ENCODE measurements at places on chromosomes 4 and X.

DNA sequence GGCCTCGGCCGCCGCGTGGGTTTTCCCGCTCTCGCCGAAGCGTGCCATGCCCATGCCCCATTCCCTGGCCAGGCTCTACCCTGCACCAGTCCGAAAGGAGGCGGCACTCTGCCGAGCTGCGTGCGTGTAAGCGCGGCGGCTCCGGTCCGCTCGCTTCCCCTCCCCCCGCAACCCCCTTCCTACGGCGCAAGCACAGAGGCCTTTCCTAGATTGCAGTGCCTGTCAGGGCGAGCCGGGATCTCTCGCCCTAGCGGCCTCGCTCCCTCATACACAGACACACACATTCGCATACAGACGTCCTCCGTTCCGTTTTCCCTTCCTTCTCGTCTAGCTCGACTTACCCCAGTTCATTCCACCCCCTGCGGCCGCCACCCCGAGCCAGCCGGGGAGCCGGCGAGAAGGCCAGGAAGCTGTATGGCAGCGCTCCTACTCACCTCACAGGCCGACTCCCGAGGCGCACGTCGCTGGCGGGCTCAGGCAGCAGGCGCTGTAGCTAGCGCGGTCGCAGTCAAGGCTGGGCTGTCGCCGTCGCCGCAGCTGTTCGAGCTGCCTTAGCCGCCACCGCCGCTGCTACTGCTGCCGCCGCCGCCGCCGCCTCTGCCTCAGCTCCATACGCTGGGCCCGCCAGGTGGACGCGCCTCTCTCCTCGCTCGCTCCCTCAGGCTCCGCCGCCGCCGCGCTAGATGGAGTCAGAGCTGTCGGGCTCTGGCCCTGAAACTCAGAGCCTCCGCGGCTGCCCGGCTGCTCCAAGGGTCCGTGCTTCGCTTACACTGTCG lies 615 bp downstream of the NEXMIF start:
- DNase-seq: peak; percentile 9

DNA sequence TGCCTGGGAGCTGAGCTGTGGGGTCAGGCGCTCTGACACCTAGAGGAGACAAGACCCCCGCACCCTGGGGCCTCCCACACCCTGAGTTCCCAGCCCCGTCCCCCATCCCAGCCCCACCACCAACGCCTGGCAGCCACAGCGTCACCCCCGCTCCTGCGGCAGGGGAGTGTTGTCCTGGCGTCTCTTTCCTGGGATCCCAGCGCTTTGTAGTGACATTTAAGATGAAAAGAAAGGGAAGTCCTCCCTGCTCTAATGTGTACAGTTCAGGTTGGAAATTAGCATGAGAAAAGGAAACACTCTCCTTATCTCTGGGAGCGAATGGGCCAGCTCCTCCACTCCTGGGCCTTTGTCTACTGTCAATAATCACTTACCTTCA lies 112.1 kb downstream of the FAM53A start:
- DNase-seq: no peak

DNA sequence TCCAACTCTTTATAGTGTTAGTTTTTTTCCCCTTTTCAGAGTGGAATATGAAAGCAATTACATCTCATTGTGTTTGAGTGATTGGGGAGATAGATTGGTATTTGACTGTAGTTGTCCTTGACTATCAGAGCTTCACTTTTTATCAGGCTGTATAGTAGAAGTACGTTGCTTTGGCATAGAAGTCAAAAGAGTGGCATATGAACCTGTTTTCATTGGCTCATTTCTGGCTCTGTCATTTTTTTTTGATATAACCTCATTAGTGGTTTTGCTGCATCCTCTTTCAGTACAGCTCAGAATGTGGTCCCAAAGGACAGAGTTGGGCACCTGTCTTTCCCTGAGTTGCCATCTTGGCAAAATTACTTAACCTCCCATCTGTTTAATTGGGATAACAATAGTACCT lies 1.4 kb downstream of the TMA16 start:
- no peak for DNase-seq

DNA sequence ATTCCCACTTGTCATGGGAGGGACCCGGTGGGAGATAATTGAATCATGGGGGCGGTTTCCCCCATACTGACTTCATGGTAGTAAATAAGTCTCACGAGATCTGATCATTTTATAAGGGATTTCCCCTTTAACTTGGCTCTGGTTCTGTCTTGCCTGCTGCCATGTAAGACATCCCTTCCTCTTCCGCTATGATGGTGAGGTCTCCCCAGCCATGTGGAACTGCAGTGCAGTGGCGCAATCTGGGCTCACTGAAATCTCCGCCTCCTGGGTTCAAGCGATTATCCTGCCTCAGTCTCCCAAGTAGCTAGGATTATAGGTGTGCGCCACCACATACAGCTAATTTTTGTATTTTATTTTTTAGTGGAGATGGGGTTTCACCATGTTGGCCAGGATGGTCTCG lies 2.9 kb downstream of the HPGDS start:
- no peak for DNase-seq

DNA sequence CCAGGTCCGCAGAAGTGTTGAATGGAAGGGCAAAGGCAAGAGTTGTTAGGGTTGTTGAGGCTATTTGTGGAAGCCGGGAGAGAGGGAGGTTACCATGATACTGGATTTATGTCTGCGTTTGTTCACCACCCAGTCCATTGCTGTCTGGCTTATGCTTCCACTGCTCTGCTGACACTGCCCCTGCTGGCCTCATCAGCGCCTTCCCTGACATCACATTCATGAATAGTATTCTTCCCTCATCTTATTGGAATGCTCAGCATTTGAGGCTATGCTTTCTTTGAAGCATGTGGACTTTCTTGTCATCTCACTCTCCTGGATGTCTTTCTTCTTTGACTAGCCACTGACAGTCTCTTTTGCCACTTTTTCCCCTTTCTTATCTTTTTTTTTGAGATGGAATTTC lies 10.3 kb downstream of the GNL3L start:
- peak; percentile 28 for DNase-seq

GRCh38 chrX:114532111-114532805 lies 51.6 kb upstream of the HTR2C start:
- DNase-seq: no peak

- no peak for DNase-seq
These were observed 13.6 kb upstream of the MED14 start for GRCh38 chrX:40748977-40749376.

DNA sequence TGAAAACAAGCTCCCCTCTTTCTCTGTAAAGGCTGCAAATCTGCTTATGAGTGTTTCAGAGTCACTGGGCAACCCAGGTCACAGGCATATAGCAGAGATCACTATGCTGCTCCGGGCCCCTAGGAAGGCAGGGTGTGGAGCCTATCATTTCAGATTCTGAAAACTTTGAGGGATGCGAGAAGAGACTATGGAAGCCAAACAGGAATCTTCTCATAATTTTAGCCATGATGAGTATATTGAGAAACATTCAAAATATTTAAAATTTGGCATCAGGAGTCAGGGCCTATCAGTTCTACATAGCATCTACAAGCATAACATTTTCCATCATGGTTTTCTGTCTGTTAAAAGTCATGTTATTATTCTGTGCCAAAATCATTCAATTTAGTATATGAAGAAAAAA lies 61.7 kb upstream of the ATXN3L start:
- peak; percentile 48 for DNase-seq

DNA sequence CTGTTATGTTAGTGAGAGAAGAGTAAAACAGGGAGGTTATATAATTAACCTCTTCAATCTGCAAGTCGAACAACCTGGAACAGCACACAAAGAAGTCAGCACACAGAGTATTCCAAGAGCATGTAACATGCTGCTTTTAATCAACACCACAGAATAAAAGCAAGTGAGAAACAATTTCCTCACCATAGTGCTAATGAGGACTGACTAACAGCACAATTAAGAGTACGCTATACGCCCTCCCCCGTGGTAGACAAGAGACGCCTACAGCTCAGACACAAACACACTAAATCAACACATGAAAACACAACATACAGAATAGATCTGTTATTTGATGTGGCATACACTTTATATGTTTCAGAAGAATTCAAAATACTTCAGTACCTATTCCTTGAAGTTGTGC lies 103.0 kb downstream of the PPP3CA start:
- DNase-seq: no peak

- no peak for DNase-seq
These were observed 166.2 kb upstream of the FGF13 start for GRCh38 chrX:138877746-138878145.

DNA sequence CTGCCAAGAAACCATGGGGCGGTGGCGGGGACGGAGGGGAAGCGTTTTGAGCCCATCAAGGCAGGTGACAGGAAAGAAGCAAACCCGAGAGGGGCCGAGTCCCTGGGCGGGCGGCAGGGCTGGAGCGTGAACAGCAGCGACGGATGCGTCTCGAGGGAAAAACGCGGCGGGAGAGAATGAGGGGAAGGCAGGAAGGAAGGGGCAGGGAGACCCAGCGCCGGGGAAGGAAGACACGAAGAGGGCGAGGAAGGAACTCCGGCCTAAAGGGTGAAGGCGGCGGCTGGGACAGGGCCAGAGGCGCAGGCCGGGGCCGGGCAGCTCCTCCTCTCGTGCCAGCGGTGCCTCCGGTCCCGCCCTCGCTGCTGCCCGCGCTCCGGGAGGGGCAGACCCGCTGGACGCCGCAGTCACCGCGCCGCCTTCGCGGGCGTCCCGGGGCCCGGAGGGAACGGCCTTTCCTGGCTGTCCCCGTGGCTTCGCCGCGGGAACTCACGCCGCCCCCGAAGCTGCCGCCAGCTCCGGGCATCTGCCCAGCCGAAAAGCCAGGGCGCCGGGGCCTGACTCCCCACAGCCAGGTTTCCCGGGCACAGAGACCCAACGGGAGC lies 751 bp upstream of the RGS12 start:
- DNase-seq: peak; percentile 46

DNA sequence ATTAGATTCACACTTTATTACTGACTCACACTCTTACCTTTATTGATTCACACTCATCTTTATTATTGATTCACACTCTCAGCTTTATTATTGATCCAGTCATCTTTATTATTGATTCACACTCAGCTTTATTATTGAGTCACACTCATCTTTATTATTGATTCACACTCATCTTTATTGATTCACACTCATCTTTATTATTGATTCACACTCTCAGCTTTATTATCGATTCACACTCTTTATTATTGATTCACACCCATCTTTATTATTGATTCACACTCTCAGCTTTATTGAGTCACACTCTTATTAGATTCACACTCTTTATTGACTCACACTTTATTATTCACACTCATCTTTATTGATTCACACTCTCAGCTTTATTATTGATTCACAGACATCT lies 31.3 kb downstream of the HTRA3 start:
- no peak for DNase-seq

- peak; percentile 18 for DNase-seq
These were observed 531 bp downstream of the CAMK2D start for GRCh38 chr4:113760795-113761619.

GRCh38 chrX:123155327-123155726 lies 28.8 kb upstream of the GRIA3 start:
- no peak for DNase-seq

DNA sequence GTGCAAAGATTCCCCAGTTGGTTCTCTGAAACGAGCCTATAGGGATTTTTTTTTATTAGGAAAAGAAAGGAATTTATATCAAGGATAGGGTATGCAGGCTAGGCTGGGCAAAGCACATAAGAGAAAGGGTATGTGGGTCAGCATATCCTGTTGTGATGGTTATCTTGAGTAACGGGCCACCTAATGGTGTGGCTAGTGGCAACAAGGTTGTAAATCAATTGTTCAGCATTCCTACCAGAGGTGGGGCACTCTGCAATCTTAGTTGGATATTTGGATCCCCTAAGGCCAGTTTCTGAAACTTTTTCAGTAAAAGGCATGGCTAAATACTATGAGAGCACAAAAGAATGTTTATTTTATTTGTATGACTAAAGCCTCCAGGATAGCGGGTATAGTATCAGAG lies 42.7 kb downstream of the DCAF12L1 start:
- no peak for DNase-seq

DNA sequence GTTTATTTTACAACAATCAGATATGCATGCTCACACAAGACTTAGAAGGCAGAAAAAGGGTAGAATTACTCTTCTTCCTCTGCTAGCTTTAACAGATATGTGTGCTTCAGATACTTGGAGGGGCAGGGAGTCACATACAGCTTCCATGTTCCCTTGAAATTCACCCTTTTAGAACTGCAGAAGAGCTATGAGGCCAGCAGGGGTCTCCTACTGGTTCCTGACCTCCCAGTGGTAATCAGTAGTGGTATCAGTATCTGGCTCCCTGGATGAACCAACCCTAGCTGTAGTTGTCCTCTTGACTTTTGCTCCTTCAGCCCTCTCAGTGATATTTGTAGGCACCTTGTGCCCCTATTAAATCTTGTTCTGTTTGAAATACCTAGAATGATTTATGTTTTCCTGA lies 81.5 kb downstream of the RCHY1 start:
- DNase-seq: peak; percentile 3

GRCh38 chrX:97539970-97540519 lies 656.3 kb downstream of the RPA4 start:
- DNase-seq: peak; percentile 14

DNA sequence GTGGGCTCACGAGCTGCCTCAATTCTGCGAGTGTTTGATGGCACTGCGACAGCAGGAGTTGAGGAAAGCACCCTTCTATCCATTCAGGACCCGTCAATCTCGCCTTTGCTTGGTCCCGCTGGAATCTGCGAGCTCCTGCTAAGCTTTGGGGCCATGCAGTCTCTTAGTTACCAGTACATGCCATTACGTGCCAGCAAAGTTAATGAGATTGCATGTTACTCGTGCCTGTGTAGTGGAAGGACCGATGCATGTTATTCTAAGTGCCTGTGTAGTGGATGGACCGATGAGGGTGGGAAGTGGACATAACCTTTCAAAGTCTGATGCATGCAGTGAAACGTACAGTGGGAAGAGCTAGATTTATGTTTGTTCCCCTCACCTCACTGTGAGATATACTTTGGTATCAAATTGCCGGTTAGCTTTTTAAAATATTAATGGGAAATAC lies 569 bp downstream of the RPS3A start:
- peak; percentile 45 for DNase-seq
